ENCODE measurements at places on chromosomes 11 and 22.

DNA sequence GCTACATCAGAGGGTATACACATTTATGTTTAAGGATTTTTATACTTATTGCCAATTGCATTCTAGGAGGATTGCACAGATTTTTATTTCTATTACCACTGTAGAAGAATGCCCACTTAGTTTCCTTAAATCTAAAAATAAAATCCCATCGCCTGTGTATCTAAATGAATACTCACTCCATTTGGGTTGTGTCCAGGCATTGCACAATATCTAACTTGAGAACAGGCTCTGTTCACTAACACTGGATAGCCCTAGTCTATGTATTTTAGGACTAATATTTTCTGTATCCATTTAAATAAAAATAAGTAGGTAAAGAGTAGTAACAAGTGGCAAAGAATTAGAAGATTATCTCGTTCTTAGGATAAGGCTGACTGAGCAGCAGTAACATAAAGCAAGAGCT is 4.1 kb downstream of the C11orf52 start:
- no peak for DNase-seq

DNA sequence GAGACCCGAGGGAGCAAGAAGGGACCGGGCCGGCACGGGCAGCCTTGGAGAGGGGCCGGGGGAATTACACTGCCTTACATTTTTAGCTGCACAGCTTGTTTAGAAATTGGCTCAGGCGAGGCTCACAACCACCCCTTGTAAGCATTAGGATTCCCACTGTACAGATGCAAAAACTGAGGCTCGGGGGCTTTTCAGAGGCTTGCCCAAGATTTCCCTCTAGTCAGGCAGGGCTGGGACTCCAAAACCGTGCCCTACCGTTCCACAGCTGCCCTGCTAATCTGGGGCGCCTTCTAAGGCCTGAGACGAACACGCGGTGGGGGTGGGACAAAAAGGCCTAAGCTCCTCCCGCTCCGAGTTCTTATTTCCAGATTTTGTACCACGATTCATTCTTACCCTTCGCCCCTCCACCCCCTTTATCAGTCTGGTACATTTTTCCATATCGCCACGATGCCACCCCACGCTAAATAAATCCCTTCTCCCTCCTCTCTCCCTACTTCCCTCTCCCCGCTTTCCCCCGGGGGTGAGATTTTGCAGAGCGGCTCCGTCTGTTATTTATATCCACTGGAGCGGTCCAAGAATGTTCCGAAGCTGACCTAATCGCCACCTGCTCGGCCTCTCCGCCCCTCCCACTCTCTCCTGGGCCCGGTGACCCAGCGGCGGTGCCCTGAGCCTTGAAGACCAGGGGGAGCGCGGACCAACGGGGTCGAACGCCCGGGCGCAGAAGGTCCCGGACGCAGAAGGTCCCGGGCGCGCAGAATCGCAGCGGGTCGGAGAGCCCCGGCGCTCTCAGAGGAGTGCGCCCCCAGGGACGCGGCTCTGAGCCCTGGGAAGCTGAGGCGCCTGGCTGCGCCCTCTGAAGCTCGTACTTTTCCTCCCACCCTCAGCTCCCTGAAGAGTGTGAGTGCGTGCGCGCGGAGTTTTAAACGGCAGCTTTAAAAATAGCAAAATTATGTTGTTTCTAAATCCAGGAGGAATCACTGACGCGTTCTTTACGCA is 764 bp upstream of the PACSIN3 start:
- DNase-seq: peak; percentile 53

GRCh38 chr11:35683728-35684339 is 21.3 kb downstream of the TRIM44 start:
- DNase-seq: no peak

GRCh38 chr11:120547811-120548681 is 36.5 kb downstream of the GRIK4 start:
- DNase-seq: no peak
